Activated naive CD4-positive, alpha-beta T cell treated with Interleukin-2 at 50 U/mL for 16 hours (primary cell): ENCODE measurements at places on chromosomes 5 and 9.

DNA sequence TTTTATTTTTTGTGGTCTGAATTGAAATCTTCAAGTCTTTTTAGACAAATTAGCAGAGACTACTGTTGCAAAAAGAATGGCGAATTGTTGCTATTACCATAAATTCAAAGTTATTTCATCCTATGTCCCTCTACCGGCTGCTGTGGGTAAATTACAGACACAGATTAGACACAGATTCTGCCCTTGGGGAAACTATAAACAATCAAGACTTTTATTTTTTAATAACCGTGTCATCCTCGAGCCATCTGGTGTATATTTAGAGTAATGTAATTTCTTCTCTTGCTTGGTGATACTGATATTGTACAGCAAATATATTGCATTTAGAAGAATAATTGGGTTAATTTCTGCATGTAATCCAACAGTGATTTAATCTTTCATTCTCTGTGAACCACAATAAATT, 228.0 kb upstream of the ADAMTSL1 start:
- DNase-seq: no peak

DNA sequence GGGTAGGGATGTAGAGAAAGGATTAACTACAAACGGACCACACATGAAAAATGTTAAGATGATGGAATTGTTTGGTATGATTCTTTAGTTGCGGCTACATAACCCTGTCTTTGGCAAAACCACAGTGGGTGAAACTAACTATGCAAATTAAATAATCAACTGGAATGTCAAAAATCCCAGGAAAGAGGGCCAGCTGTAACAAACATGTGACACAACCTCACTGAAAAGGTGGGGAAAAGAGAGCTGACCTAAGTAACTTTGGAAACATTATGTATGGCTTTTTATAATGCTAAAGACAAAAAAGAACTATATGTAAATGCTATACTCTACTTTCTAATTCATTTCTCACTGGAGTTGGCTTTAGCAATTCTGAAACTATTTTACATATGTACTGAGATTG, 252.0 kb downstream of the MRPS30 start:
- no peak for DNase-seq

DNA sequence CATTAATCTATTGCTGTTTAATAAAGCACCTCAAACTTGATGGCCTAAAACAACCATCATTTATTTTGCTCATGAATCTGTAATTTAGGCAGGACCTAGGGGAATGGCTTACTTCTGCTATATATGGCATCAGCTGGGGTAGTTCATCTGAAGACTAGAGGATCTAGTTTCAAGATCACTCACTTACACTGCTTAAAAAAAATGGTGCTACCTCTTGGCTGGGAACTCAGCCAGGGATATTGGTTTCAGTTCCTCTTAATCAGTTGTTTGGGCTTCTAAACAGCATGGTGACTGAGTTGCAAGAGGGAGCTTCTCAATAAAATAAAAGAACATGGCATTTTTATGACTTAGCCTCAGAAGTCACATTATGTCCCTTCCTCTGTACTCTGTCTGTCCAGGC, 142.0 kb downstream of the FAM114A2 start:
- no peak for DNase-seq

GRCh38 chr5:126383246-126383645, 40.0 kb upstream of the GRAMD2B start:
- DNase-seq: no peak

GRCh38 chr5:179887802-179888201, 19.9 kb downstream of the TBC1D9B start:
- no peak for DNase-seq

DNA sequence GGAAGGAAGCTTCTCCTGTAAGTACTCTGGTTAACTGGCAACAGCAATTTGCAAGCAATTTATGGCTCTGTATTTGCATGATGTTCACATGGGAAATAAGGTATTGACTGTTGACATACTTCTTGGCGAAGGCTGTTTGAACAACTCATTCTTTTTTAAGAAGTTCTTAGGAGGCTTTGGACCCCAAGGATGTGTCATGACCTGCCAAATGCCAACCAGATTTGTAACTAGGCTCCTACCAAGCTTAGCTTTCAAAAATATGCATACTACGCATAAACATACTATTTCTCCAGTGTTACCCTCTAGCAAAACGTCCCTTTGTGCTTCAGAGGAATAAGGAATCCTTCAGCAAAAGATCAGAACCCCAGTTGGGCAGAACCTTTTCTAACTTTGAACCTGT, 165.2 kb upstream of the MSX2 start:
- no peak for DNase-seq

GRCh38 chr5:67182301-67182790, 14.3 kb downstream of the CD180 start:
- DNase-seq: no peak

DNA sequence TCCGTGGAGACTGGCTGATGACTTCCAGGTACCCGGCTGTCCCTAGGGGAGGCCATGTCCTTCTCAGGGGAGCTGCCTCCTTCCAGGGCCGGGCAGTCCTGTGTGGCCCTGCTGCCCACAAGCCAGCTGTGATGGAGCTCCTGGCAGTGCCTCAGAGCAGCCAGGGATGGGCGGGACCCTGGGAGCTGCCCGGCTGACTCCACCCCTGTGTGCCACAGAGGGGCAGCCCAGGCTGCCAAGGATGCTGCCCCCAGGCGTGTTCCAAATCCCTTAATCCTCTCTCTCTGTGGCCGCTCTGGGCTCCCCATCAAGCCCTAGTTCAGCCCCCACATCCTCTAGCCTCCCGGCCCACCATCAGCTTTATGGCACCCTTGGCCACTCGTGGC, 7.0 kb upstream of the SCGB3A1 start:
- no peak for DNase-seq
